ENCODE measurements at places on chromosomes 2 and 18.

DNA sequence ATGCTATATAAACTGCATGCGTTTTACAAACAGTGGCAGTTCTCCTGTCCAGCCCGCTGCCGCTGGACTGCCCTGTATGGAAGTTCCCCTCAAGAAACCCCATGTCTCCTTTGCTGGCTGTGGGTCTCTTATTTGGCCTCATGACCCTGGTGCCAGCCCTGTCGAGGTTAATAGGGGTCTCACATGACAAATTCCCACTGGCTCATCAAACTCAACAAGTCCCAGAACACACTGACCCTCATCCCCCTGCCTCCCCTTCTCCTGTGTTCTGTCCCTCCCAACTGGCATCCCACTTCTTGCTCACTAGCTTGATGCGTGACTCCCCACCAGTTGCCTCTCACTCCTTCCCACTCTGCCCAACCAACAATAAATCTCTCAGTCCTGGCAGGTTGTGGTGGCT lies 137.6 kb upstream of the HS6ST1 start:
- no peak for DNase-seq

DNA sequence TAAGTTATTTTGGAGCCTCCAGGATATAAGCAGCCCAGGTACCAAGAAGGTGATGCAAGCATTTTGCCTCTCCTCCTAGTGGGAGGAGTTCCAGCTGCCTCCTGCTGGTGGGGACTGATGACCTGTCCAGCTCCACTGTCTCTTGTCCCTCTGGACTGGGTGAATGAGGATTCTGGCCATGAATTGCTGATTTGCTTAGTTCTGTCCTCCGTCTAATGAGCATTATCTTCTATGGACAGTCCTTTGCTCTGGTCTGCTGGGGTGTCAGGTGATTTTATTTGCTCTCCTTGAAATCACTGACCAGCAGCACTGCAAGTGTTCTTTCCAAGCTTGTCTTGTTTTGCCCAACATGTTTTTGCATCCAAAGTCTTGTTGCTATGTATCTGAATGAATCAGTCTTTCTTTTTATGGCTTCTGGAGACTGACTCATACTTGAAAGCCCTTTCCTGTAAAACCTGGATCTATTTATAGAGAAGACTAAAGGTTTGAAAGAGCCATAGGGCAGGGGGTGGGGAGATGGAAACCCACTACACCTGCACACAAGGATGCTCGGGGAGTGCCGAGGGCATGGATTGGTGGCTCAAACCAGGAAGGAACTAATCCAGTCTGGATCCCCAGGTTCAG lies 40.5 kb upstream of the EFHD1 start:
- DNase-seq: no peak

- no peak for DNase-seq
These were observed 6.8 kb downstream of the CCBE1 start for GRCh38 chr18:59690186-59690982.

GRCh38 chr2:62382757-62383156 lies 123.2 kb downstream of the TMEM17 start:
- no peak for DNase-seq

- DNase-seq: no peak
These were observed 99.1 kb downstream of the SH3BP4 start for GRCh38 chr2:235050980-235051351.

- DNase-seq: no peak
These were observed 390.3 kb upstream of the GALNT5 start for GRCh38 chr2:156867201-156867600.

DNA sequence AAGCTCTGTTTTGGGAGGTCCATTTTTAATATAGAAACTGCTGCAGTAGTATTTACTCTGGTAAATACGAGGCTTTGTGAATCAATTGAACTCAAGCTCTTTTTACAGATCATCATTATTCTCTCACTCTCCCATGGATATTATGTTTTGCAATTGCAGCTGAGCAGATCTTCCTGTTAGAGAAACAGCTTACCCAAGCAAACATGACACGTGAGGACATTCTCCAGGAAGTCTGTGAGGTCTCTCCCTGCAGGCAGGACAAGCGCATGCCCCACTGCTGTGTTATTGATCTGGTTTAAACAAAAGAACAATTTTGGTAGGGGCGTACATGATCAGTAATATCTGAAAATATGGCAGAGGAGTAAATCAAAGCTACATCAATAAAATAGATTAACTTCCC lies 72.1 kb downstream of the COL6A3 start:
- no peak for DNase-seq

GRCh38 chr2:38164881-38165280 lies 88.9 kb upstream of the CYP1B1 start:
- DNase-seq: no peak

DNA sequence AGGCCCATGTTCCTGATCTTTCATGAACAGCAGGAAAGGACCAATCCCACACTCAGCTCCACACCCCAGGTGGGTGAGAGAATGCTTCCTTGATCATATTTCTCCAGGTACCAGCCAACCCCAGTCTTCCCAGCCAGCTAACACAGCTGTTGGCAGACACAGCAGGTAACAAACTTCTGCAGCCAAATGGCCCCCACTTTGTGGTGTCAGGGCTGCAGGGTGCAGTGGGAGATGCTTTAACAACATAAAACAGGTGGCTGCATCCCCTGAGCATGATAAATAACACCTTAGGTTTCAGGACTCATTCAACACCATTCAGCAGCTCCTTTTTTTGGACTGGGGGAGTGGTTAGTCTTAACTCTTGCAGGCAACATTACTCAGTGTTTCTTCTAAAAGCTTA lies 76.7 kb upstream of the ACAA2 start:
- no peak for DNase-seq

DNA sequence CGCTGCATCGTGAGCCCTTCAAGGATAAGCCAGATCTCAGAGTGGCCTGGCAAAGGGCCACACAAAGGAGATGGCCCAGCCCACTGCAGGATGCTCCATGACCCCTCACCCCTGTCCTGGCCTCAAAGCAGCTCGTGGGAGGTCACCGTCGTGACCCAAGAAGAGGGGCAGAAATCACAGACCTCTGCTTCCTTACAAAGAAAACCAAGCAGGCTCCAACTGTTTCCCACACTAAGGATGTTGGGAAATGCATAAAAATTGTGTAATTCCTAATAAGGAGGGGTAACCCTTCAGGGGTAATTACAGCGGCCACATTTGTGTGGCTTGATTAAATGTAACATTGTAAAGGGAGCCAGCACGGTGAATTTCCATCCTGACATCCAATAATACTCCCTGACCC lies 102.3 kb downstream of the BOD1L2 start:
- no peak for DNase-seq

DNA sequence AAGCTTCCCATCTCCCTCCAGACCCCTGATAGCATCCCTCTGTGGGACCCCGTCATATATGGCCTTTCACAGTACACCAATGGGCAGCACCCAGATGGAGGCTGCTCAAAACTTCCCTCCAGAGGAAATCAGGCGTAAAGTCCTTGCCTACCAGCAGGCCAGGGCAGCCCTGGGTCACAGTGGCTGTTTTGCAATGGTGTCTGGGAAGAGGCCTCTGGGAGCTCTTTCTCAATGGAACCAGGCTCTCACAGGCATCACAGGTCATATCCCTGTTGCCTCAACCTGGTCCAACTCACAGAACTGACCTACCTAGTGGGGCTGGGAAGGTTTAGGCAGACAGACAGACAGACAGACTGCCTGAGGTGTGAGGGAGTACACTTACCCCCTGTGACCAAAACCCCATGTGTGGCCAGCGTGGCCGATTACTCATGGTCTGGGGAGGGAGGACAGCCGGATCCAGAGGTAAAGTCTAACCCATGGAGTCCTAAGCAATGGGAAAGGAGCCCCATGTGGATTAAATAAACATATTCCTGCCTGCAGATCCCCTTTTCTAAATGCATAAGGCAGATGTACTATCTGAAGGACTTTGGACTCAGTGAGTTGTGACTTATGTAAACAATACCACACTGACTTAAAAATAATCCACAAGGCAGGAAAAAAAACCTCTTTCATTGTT lies 58.2 kb downstream of the BCL2L11 start:
- no peak for DNase-seq

GRCh38 chr2:16999347-17000183 lies 333.9 kb upstream of the CYRIA start:
- no peak for DNase-seq

DNA sequence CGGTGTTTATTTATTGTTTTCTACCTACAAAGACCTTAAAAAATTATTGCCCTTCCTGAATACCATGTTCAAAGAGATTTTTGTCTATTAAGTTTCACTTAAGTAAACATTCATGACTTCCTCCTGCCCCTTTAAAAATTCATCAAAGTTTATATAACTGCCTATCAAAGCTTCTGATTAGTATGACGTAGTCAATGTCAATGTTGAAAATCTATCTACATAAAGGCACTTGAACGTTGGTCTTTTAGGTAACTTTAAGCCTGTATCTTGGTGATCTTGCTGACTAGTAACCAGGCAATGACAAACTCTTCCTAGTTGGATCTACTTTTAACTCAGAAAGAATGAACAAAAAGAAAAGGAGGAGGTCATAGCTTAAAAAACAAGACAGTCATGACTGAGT lies 97.2 kb downstream of the MAIP1 start:
- no peak for DNase-seq

- no peak for DNase-seq
These were observed 51.3 kb upstream of the ZNF397 start for GRCh38 chr18:35189510-35189909.

DNA sequence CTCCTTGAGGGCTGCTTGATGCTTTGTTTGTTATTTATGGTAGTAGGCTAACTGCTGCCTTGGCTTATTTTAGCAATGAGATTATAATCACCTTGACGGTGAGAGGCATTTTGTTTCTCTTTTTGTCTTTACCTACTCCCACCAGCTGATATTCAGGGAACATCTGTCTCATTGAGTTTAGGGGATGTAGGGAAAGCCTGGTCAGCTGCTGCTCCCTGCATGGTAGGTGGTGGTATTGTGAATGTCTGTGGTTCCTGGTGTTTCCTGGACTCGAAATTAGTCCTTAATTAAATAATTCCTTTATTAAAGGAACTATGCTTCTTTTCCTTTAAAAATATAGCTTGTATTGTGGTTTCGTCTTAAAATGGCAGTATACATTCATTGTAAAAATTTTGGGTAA lies 77.8 kb downstream of the ADAM23 start:
- no peak for DNase-seq

DNA sequence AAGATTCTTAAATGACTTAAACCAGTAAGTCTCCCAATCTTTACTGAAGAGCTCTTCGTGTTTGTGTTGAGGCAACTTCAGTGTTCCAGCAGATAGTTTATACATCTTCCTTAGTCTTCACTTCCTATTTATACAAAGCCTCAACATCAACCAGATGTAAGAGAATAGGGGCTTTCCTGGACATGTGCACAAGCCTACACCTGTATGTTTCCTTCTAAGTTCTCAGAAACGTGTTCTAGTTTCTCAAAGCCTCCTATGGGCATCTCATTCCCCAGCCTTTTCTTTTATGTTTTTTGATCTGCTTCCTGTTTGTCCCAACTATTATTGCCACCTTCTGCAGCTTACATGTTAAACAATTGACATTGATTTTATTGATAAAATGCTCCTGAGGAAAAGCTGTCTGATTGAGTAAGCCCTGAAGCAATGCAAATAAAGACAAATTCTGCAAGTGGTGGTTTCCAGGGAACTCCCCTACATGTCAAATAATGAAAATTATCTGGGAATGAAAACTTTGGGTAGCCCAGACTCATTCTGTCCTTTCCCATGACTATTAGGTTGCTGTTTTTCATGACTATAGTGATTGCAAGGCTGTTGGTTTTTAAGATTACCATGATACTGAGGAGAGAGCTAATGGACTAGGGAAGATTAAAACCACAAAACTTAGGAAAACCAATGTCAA lies 663.3 kb upstream of the ACVR2A start:
- DNase-seq: no peak

DNA sequence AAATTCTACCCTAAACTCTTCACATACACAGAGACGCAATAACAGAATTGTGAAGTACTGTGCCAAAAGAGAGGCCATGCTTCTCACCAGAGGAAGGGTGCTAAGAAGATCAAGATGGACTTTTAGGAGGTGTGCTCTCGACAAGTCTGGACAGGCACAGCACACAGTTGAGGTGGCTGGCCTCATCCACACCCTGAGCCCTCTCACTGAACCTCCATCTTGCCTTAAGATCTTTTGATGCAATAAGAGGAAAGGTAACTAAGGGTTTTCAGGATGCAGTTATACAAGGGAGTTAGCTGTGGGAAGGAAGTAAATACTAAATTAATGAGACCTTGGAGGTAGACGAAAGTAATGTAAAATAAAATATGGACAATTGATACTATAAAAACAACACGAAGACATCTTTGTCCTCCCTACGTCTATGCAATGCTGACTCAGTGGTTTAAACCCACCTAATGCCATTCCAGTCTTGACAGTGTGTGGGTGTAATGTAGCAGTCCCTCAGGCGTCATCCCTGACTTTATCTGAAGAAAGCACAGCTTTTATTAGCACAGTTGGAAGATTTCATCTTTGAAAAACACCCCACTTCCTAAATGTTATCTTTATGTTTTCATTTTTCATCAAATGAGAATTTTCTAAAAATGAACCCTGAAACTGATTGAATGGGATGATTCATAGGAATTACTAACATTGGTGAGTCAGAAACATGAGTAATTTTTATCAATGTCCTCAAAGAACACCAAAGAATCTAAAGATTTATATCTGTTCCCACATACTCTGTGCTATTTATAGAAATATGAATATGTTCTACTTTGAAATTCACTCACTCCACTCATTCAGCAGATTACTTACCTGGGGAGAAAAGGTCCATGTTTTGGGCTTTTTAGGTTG lies 34.0 kb upstream of the MALL start:
- no peak for DNase-seq

- no peak for DNase-seq
These were observed 86.3 kb upstream of the LGALSL start for GRCh38 chr2:64367444-64368232.

DNA sequence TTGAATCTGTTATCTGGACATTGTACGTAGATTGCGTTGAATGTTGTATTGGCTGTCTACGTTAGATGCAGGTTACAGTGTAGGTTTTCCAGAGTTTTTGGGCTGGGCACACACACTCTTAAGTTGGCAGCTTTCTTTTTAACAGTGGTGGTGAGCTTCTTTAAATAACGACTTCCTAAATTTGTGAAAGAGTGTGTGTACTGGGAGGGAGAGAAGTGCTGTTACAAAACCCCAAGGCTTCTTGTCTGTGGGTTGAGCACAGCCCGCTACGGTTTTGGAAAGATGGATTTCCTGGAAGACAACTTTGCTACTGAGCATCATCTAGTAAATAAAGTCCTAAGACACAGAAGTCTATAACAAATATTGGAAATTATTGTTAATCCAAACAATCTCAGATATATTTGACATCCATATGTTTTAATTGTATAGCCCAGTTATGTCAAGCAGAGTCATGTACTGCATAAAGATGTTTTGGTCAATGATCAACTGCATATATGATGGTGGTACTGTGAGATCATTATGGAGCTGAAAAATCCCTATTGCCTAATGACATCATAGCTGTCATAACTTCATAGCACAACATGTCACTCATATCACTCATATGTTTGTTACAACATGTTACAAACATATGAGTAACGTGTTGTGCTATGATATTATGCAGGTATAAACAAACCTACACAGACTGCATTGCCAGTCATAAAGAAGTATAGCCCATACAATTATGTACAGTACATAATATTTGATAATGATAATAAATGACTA lies 7.9 kb upstream of the THUMPD2 start:
- no peak for DNase-seq

GRCh38 chr2:211756266-211756665 lies 782.3 kb downstream of the ERBB4 start:
- DNase-seq: no peak

Measured in stimulated activated CD8-positive, alpha-beta memory T cell treated with anti-CD3 and anti-CD28 coated beads, Interleukin-7, amount 100 ng/mL, for 24 hours (primary cell).